GM10248 (cell line): ENCODE measurements at places on chromosomes 2 and 18.

- DNase-seq: no peak
Measured at GRCh38 chr2:150981826-150982225, 279.8 kb downstream of the RBM43 start.

DNA sequence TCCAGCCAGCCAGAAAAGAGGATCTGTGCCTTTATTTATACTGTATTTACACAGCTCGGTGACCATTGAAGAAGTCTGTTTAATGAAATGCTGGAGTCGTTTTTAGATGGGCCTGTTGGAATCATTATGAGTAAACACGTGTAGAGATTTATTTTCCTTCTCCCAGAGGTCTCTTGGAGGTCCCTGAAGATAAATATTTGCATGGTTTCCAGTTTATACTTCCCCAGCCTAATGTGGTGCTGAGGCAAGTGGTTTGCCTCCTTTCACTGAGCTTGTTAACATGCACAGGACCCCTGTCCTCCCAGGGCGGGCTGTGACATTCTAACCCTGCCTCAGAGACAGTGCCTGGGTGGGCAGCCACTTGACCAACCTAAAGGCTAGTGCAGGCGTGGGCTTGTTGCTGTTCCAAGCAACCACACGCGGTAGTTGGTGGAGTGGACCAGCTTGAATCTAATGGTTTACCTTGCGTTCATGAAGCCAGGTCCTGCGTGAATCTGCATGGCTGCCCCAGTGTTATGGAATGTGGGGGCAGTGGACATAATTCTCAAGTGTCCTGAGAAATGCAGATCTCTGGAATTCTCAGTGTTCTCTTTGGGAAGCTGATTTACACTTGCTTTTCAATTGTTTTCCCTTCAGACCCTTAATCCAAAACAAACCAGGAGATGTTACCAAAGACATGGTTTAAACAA, 130.2 kb upstream of the DLX2 start:
- DNase-seq: no peak

DNA sequence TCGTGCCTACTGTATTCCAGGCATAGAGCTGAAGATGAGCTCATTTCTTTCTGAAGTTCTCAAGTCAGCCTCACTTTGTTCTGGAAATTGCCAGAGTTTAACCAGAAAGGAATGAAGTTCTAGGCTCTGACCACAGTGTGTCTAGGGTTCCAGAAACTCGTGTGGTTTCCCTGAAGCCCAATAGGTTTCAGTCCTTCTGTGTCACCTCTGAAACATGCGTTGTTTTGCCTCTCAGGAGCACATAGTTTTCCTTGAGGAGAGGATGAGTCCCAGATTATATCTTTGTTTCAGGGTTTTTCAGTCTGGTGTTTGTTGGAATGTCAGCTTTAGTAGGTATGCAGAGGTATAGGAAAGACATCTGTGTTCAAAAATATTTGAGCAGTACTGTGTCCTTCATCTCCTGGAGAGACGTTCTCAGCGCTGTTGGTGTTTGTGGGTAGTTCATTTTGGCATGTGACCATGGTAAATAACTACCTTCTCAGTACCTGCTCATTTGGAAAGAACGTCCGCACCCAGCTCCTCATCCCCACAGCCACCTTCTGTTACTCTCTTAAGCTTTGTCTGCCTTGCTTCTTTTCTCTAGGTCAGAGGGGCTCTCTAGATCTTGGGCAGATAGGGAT, 56.6 kb downstream of the RALBP1 start:
- DNase-seq: no peak

- no peak for DNase-seq
Measured at GRCh38 chr2:53535234-53535840, 232.3 kb upstream of the CHAC2 start.

GRCh38 chr2:129458436-129458835, 521.0 kb upstream of the RAB6C start:
- DNase-seq: no peak

DNA sequence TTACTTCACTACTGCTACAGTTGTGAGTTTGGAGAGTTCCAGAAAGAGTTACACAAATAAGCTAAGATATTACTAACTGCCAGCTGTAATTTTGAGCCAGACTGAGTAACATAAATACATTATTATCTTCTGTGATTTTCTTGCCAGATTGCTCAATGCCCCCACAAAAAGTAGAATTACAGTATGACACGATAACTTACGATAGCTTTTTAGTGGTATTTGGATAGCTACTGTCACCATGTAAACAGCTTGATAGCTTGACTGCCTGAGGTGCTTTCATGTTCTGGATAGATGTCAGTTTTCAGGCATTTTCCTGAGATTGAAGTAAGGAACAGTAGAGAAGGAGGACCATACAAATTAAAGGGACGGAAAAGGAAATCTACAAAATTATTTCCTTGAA, 533.3 kb downstream of the SOCS6 start:
- DNase-seq: no peak

DNA sequence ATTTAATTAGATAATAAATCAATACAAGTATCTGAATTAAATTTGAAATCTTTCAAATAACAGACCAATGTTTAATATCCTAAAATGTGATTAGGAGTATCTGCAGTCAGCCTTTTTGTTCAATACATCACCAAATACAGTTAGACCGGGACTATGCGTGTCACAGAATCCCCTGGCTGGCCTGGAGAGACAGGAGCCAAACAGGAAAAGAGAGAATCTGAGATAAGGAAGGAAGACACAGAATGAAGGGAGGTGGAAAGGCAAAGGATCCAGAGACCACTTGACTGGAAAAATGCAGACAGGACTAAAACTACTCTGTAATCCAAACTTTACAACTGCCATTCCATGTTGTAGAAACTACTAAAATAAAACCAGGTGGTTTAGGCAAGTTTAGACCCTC, 66.3 kb downstream of the SIGLEC15 start:
- DNase-seq: no peak

GRCh38 chr18:48167897-48168253, 237.4 kb upstream of the SMAD2 start:
- DNase-seq: no peak

DNA sequence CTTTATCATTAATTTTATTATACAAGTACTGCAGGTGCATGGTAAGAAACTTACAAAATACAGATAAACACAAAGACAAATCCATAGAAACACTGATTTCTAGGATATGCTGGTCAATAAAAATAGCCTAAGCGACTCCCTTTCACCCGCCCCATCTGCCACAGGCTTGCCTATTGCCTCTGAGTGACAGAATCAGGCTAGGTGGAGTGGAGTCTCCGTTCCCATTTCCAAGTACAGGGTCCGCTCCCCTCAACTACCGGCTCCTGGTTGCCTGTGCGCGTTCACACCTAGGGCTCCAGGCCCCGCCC, 201 bp upstream of the TRAPPC12 start:
- DNase-seq: no peak
